Hematopoietic multipotent progenitor cell treated with erythropoietin and hydrocortisone succinate and interleukin-3 and kit ligand, for 4 days (in vitro differentiated cells): ENCODE measurements at places on chromosomes 5 and 9.

GRCh38 chr5:56688402-56688801 is 126.9 kb upstream of the MAP3K1 start:
- DNase-seq, result peak; percentile 89

GRCh38 chr9:22214497-22215031 is 205.5 kb upstream of the CDKN2B start:
- DNase-seq, result no peak

- DNase-seq, result no peak
Observed at GRCh38 chr9:132008184-132008803, 71.4 kb downstream of the MED27 start.

GRCh38 chr5:1736889-1737711 is 62.5 kb downstream of the MRPL36 start:
- no peak for DNase-seq

GRCh38 chr5:111211341-111211740 is 12.8 kb upstream of the CAMK4 start:
- DNase-seq, result no peak
